H9 (cell line): ENCODE measurements at places on chromosomes 7 and 10. TPM values are rescaled to one million over a fixed set of nuclear protein-coding genes. Genes with fewer than 3 reads are reported as not detected.

DNA sequence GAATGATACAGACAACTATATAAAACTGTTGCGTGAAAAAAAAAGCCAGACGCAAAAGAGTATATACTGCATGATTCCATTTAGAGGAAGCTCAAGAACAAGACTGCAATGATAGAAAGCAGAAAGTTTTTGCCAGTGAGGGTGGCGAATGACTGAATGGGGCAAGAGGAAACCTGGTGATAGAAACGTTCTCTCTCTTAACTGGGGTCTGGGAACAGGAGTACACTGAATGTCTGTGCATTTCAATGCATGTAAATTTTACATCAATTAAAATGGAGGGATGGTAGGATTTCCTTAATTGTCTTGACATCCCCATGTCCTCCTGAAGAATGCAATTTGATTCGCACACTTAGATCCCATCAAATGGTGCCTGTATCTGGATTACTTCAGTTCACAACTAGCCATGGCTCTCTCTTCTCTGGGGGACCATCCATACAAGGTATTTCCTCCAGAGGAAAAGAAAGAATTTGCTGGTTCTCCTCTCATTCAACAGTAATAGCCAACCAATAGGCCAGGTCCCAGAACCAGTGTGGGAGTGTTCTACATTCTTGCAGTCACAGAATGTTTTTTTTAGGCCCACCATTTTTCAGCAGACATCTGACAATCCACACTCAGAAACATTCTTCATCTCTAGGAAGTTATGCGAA lies 221.0 kb upstream of the KLF14 start:
- no peak for DNase-seq
- no peak overlapping the region for H3K27ac ChIP-seq
- H3K4me1 ChIP-seq: peaks cover 9% of the 10 kb centered on the region; the same call in 1 of the 2 replicates
- H3K36me3 ChIP-seq: peaks cover 6% of the 10 kb centered on the region; the same call in 2 of the 3 replicates

DNA sequence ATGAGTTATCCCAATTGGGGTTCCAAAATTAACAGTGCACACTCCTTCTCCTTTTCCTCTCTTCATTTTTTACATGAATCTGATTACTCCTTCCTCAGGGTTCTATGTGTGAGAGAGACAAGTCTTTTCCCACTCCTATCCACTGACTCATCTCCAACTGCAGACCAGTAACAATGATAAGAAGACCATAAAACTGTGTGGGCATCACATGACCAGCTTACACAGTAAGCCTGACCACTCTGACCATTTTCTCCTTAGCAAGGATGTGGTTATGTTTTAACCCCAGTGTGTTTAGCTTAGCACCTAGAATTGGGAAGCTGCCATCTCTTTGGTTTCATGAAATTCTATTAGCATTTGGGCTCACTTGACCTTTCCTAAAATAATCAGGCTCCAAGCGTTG lies 145.0 kb upstream of the CALCR start:
- H3K27ac ChIP-seq: no peak overlapping the region
- DNase-seq: no peak
- H3K4me3 ChIP-seq: no peak overlapping the region
- no peaks in the 10 kb centered on the region for H3K4me1 ChIP-seq

DNA sequence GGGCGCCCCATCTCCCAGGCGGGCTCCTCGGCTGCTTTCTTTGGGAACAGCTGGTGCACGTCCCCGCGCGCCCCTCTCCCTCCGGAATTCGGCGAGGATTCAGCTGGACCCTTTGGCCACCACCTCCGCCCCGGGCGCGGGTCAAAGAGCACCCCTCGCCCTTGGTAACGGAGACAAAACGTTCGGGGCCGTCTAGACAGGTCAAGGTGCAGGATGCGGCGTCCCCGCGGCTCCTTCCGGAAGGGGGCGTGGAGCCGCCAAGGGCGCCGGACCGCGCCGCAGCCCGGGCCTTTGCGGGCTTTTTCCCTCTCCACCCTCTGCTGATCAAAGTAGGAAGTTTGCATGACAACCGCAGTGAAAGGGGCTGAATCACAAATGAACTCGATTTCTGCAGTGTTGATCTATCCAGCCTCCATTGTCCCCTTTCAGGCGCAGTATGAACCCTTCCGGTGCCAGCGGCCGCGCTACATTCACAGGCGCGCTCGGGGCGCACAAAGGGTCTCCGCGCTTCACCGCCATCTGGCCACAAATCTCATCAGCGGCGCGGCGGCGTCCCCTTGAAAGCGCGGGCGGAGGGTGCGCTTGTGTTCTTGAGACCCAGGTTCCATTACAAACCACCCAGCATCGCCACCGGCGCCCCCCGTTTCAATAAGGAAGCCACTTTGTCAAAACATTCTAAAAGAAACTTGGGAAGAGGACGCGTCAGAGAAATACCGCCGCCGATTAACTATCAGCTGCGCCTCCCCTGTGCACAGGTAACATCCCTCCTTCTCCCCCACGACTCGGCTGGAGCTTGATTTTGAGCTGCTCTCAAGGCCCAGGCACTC lies 36.4 kb downstream of the CNPY1 start:
- peak overlapping the region; percentile 82 for H3K4me3 ChIP-seq
- H3K27me3 ChIP-seq: peaks cover 70% of the 10 kb centered on the region
- H3K27ac ChIP-seq: no peak overlapping the region
- DNase-seq: peak; percentile 87

- peaks cover 2% of the 10 kb centered on the region; the same call in 1 of the 2 replicates for H3K4me1 ChIP-seq
- H3K36me3 ChIP-seq: no peaks in the 10 kb centered on the region
- DNase-seq: no peak
- H3K27ac ChIP-seq: no peak overlapping the region
- H3K27me3 ChIP-seq: no peaks in the 10 kb centered on the region
- no peak overlapping the region for H3K4me3 ChIP-seq
Observed at GRCh38 chr10:94046098-94046497, 52.4 kb downstream of the PLCE1 start.

ASB15 gene
- not detected in 2 replicates for total RNA-seq
